ENCODE measurements at places on chromosomes 1 and 21.

DNA sequence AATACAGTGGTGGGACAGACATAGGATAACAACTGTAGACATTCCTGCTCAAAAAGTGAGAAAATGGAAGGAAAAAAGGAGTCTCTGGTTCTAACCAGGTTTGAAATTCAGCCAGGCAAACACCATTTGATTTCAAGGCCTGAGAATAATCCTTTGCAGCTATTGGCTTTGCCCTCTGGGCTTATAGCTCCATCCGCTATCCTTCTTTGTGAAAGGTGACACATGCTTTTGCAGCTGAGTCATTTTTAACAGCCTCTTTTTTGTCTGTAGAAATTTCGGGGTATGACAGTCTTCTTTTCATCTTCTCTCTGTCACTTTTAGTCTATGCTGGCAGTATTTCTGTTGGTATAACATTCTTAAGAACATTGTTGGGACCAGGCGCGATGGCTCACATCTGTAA lies 16.2 kb downstream of the SDHC start:
- no peak for DNase-seq

- DNase-seq, result no peak
These were observed 312.7 kb upstream of the C1orf174 start for GRCh38 chr1:4212796-4213195.

GRCh38 chr21:36535618-36536241 lies 55.8 kb upstream of the CLDN14 start:
- DNase-seq, result no peak

DNA sequence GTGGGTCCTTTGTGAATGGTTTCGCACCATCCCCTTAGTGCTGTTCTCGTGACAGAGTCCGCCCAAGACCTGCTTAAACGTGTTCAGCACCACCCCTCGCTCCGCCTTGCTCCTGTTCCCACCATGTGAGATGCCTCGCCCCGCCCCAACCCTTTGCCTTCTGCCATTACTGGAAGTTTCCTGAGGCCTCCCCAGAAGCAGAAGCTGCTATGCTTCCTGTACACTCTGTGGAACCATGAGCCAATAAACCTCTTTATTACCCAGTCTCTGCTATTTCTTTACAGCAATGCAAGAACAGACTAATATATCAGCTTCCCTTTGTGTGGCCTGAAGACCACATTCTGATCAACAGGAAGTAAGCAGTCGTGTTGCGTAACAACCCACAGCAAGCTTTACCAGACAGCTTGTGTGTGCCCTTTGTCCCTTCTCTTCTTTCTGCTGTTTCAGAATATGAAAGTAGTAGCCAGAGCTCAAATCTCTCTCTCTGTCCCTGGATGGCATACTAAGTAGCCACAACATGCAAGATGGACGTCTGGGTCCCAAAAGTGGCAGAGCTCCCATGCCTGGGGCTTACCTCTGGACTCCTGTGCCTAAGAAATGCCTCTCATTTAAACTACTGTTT lies 14.1 kb downstream of the HENMT1 start:
- peak; percentile 26 for DNase-seq

DNA sequence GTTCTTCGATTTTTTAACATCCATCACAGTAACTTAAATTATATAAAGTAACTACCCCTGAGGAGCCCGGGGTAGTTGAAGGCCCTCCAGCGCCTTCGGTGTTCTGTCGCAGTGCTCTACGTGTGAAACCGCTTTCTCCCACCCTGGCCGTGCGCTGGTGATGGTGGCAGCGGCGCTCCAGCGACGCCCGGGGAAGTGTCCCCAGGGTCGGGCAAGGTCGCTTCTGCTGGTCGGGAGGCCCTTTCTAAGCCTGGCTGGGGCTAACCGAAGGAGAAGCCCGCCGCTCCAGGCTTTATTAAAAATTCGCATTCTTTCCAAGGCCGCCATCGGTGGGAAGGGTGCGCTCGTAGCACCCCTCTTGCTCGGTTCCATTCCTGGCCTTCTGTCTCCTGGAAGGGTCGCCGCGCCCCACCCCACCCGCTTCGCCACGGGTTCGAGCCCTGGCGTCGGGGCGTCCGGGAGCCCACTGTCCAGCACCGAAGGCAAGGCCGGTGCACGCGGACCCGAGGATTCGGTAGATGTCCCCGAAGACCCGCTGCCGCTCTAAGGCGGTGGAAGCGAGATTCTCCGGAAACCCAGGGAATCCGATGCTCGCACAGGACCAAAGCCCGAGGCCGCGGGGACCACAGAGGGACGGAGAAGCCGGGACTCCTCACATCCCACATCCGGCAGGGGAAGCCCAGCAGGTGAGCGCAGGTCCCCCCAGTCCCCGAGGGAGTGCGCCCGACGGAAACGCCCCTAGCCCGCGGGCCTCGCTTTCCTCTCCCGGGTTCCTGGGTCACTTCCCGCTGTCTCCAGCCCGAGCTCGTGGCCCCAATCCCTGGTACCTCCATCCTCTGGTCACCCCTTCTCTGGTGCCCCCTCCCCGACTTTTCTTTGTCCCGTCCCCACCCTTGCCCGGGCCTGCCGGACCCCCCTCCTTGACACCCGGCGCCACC lies 685 bp upstream of the RIPPLY3 start:
- DNase-seq, result no peak

GRCh38 chr1:210978316-210978973 lies 155.5 kb downstream of the KCNH1 start:
- DNase-seq, result no peak

DNA sequence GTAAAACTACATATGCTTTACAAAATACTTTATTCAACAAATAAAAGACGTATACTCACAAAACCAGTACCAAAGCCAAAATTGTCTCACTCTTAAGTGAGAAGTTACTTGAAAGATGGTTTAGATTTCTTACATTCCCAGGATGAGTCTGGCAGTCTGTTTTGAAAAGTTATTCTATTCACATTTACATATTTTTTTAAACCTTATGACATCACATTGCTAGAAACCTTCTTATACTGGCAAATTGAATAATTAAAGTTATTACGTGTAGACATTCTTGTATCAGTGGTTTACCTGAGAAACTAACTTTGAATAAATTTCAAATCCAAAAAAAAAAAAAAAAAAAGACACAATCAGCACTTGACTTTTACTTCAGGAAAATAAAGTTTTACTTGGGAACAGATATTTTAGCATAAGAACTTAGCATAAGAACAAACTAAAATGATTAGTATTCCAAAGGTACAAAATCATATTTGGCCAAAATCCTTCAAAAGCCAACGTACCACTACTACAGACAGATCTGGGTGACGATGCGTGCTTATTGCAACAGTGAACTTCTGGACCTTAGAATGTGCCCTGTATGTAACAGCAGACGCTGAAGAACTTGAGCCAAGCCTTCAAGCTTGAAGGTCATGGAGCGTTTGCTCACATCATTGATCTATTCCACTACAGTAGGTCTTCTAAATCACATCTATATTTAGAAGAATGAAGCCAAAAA lies 2.5 kb downstream of the CDC42BPA start:
- DNase-seq, result no peak

- DNase-seq, result no peak
These were observed 33.0 kb downstream of the KCNC4 start for GRCh38 chr1:110243146-110243545.

DNA sequence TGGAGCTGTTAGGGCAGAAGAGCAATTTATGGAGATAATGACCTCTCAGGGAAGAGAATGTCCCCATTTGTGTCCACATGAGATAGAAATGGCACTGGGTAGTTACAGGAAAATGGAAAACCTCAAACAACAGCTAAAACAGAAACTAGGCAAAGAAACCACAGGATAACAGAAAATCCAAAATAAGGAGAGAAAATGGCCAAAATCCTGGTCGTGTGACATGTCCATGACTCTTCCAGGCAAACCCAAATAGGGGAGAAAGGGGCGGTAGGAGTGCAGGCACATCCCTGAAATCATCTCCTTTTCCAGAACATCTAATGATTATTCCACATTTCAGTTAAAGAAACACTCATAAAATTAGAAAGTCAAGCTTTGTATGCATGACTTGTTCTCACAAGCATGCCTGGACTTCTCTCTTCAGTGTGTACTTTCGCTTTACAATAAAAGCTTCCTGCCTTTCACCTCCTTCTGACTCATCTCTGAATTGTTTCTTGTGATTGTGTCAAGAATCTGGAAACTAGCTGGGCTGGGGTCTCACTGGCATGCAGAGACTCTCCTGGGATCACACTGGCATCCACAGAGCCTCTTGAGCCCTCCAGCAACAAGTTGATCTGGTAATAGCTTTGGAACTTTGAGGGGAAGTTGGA lies 171.4 kb upstream of the ZP4 start:
- DNase-seq, result peak; percentile 60

DNA sequence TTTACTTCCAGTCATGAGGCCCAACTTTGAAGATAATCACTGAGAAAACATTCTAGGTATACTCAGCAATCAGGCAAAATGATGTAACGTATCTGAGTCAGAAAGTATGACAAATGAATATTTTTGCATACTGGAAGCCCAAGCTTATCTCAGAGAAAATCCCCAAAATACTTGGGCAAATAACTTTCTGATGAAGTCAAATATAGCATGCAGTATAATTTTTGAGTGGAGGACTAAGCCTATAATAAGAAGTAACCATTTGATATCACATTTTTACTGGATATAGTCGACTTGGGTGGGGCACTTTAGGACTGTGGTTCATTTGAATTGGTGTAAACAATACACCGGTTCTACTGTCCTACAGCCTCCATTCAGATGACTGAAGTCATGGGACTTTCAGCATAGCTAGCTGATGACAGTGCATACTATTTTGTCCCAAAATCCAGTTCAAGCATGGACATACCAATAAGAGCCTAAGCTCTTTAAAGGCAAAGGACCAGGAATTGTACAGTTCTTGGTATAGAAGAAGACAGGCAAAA lies 2.3 kb upstream of the GADD45A start:
- peak; percentile 96 for DNase-seq

DNA sequence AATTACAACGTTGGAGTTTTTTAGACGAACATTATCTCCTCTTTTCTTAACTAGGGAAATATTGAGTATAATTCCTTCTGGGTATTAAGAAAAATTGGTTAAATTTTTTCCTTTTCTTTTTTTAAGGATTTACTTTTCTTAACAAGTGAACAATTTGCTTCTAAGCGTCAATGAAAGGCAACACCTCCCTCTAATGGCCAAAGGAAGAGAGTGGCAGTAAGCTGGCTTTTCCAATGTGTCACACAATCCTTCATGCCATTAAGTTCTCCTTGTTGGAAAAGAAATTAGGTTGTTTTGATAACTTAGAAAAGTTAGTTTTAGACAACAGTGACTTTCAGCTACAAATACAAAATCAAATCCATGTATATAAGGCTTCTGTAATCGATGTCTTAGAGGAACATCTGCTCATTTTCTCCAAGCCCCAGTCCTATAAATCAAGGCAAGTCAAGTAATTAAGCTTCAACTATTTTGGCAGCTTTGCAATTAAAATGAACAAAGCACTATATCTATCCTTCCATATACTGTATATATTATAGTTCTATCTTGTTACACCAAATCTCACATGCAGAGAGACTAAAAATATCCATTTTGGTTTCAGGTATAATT lies 62.8 kb downstream of the EDEM3 start:
- DNase-seq, result peak; percentile 45

- peak; percentile 36 for DNase-seq
These were observed 157.2 kb downstream of the S1PR1 start for GRCh38 chr1:101394041-101394440.

- no peak for DNase-seq
These were observed 76.7 kb upstream of the C1orf174 start for GRCh38 chr1:3976821-3977220.

DNA sequence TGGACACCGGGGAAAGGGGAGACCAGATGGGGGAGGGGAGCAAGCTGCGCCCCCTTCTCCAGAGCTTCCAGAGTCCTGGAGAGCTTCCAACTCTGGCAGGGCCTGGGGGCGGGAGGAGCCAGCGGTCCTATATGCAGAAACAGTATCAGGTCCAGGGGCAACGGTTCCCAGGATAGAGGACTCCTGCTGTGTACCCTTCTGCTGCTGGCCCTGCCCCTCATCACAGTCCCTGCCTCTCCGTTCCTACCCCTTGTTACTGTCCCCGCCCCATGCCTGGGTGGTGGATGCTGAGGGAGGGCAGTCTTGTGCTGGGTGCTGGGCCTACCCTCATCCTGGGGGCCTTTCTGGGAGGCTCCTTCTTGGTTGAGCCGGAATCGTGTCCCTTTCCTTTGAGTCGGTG lies 19.2 kb upstream of the PEX10 start:
- no peak for DNase-seq

- no peak for DNase-seq
These were observed 340.1 kb downstream of the MATN1 start for GRCh38 chr1:30383221-30383711.

DNA sequence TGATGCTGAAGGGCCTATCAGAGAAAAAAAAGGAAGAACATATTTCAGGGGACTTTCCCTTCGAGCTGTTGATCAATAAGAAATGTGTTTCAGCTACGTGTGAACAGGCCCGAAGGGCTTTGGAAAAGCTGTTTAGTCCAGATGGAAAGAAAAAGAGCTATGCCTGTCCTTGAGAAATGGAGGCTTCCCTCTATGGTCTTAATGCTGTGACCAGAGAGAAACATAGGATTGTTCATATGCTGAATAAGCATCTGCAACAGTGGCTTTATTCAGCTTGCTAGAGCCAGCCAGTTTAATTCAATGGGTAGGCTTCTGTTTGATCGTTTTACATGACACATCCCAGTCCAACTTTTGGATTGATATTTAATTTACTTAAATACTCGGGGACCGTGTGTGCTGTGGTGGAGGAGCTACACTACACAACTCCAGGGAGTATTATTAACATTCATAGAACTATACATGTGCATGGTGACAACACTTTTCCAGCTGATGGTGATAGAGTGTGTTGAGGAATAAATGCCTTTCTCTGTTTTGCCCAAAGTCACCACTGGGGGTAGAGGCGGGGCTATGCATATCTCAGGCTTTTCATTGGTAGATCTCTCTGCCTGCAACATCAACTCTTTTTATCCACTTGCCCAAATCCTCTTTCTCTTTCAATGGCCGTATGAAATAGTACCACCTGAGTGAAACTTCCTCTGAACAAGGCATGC lies 106.7 kb upstream of the C8B start:
- DNase-seq, result no peak

DNA sequence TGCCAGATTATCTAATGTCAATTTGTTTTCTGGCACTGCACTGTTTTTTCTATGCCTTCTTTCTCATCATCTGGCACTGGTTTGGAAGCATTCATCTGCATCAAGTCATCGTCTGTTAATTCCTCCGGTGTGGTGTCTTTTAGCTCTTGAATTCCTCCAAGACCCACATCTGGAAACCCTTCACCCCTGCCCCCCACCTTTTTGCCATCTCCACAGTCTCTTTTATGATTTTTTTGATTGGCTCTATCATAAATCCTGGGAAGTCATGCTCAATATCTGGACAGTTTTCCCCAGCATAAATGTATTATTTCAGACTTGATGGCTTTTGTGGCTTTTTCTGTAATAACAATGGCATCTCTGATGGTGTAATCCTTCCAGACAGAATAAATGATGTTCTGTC lies 10.4 kb upstream of the KCNK1 start:
- peak; percentile 45 for DNase-seq
